Dermis blood vessel endothelial cell (primary cell): ENCODE measurements at places on chromosomes 4 and X. TPM values are rescaled to one million over a fixed set of nuclear protein-coding genes. Genes with fewer than 3 reads are reported as not detected.
A peak's percentile ranks its signal among the peaks of the same experiment; 100 is the strongest.

- peak; percentile 67 for DNase-seq
Measured at GRCh38 chr4:127870688-127871087, 10.0 kb upstream of the PLK4 start.

DNA sequence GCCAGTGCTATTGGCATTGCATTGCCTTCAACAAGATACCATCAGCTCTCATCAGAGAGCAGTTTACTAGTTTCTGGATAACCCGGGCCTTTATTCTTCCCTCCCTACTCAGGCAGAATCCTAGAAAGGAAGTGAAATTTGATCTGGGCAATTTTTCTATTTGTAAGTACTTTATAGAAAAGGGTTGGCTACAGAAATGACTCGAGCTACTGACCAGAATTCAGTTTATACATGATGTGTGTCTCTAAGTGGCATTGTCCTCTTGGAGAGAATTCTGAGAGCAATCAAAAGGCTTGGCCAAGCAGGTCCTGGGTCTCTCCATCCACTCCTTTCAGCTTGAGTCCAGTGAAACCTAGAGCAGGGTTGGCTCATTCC lies 192.7 kb upstream of the LEF1 start:
- no peak for DNase-seq

GRCh38 chrX:19293606-19294325 lies 50.0 kb upstream of the PDHA1 start:
- DNase-seq = no peak

DNA sequence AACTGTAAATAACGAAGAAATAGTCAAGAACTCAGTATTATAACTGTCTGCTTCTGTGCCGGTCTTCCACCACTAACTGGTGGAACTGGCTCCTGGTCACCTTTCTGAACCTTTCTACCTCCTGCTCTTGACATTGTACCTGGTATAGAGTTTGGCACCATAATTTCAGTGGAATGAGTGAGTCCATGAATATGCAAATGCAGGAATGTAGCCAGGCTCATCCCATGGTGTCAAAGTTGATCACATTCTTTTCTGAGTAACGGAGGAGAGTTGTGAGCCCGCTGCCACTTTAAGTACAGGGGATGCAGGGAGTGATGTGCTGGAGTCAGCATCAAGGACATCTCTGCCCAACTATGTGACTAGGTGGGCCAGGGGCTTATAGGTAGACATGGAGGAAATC lies 207.9 kb upstream of the HS3ST1 start:
- DNase-seq = no peak

DNA sequence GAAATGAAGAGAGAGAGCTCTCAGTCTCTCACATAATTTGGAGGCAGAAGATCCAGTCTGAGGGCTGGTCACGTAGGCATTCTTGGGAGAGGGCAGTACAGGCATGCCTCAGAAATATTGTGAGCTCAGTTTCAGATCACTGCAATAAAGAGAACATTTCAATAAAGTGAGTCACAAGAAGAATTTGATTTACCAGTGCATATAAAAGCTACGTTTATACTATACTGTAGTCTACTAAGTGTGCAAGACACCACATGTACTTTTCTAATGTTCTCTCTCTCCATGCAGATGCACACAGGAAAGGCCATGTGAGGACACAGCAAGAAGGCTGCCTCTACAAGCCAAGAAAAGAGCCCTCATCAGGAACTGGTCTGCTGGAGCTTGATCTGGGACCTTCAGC lies 583.5 kb upstream of the FAT1 start:
- DNase-seq = no peak

GRCh38 chr4:162209706-162210105 lies 45.9 kb upstream of the FSTL5 start:
- no peak for DNase-seq

Gene ANXA10
- 0.34 TPM in 1 of 2 replicates, not detected in the other for total RNA-seq

Gene TMPRSS11F
- total RNA-seq = not detected in 2 replicates

Gene CEP44
- 12.4 and 13.8 TPM in 2 replicates for total RNA-seq
